ENCODE measurements at places on chromosomes 7 and 10.

GRCh38 chr7:87140271-87140748, 11.9 kb upstream of the DMTF1 start:
- no peak for DNase-seq

DNA sequence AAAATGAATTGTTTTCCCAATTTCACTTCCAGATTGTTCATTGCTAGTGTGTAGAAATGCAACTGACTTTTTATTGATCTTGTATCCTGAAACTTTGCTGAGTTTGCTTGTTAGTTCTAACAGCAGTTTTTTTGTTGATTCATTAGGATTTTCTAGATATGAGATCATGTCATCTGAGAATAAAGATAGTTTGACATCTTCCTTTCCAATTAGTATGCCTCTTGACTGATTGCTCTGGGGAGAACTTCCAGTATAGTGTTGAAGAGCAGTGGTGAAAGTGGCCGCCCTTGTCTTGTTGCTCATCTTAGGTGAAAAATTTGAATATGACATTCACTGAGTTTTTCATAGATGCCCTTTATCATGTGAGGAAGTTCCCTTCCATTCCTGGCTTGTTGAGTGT, 11.9 kb upstream of the SUN1 start:
- DNase-seq: no peak

DNA sequence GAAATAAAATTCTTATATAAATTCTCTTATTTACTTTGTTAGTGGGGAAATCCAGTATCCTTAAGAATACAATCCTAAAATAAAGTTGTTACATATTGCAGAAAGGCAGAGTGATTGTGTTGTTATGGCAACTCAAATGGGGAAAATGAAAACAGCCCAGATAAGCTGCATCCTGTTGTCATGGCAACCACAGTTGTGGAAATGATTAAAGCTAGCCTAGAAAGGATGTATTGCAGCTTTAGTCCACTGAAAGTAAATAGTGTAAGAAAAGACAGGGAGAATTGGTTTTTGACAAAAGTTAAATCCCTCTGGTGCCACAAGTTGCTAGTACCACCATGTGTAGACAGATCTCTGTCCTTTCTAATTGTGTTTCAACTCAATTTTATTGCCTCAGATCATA, 43.2 kb downstream of the BTRC start:
- no peak for DNase-seq

DNA sequence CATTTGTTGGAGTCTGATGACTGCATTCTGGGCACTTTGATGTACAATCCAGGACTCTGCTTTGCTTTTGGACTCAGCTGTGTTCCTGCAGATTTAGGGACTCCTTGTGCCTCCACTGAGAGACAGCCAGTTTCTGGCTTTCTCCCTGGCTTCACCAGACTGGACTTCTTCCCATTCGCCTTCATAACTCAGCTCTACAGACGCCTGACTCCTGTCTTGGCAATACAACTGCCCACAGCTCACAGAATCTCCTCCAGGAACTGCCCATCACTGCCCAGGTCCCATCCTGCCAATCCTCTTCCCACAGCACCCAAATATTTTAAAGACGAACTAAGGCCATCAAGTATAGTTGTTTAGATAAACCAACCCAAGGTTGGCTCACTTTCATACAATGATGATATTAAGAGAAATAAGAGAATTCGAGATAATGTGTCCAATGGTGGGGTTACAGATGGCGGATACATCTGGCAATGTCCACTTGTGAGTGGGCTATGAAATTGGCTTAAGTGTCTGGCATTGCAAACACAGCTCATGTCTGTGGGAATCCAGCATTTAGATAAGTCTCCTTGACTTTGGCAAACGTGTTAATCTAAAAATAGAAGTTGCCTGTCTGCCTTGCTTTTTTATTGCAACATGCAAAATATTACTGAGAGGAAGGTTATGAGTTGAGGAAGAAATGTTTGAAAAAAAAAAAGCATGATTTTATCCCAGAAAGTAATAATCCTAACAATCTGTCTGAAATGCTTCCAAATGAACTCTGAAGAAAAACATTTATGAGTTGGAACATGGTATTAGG, 95.1 kb downstream of the ITGA8 start:
- no peak for DNase-seq

GRCh38 chr10:101559596-101560297, 28.3 kb downstream of the POLL start:
- DNase-seq: no peak

- DNase-seq: no peak
These were observed 91.2 kb downstream of the ZNF22 start for GRCh38 chr10:45091968-45092367.

GRCh38 chr7:123761729-123762128, 12.9 kb upstream of the WASL start:
- no peak for DNase-seq

DNA sequence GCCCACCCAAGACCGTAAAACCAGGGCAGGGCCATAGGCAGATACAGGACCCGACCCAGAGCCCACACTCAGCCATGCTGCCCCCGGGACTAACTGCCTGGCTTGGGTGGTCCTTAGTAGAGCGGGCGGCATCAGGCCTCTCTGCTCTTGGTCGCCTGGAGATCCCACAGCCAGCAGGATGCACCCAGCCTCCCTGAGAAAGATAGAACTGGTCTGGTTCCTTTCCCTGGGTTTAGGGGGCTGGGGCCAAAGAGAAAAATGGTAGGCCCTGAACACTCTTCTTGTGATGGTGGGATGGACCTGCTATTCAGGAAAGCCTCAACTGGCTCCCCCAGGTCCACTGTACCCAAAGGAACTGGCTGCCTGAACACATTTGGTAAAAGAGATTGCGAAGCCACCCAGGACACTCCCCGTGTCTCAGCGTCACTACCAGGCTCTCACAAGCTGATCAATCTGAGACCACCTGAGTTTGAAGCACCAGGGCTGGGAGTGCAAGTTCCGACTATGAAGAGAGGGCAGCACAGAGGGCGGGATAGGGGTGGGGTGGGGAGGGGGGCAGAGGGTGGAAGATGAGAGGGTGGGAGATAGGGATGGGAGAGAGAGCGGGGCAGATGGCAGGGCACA, 591.5 kb downstream of the DNAJB6 start:
- DNase-seq: no peak

DNA sequence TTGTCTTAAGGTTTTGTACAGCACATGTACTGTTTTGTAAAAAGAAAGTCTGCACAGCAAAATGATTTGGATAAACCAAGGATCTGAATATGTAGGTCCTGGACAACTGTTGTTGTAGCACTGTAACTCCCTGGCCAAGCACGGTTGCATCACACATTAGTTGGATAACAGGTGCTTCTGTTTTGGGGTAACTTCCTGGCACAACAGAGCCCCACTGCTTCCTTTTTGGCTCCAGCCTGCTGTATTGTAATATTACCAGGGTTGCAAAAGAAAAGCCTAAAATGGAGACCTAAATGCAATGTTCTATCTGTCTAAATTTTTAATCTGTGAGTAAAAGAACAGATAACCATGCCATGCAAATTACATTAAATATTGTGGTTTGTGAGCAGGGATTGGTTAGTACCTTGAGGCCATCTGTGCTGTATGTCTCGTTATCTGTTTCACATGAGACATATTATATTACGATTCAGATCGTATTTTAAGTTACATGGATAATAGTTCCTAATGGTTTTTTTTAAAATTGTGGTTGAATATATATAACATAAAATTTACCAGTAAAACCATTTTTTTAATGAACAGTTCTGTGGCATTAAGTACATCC, 27.5 kb upstream of the WAC start:
- DNase-seq: no peak

DNA sequence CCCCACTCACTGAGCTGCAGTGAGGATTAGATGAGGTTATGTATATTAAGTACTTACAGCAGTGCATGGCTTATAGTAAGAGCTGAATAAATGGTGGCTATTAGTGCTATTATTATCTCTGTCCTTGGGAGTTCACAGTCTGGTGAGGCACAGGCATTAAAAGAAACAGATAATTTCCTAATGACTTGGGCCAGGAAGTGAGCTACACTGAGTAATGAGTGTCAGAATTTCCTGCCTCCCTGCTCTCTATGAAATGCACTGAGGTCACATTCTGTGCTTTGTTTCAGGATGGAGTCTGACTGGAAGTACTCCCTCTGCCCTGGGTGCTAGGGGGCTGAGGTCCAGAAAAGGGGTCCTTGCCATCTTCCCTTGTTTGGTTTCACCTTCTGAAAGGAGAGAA, 48.7 kb upstream of the LOXL4 start:
- no peak for DNase-seq

GRCh38 chr7:73718905-73719805, at the start of gene STX1A:
TSS of gene STX1A (minus strand) at chr7:73719669. CDS start at chr7:73719631, 38 bp downstream.
- DNase-seq: no peak

DNA sequence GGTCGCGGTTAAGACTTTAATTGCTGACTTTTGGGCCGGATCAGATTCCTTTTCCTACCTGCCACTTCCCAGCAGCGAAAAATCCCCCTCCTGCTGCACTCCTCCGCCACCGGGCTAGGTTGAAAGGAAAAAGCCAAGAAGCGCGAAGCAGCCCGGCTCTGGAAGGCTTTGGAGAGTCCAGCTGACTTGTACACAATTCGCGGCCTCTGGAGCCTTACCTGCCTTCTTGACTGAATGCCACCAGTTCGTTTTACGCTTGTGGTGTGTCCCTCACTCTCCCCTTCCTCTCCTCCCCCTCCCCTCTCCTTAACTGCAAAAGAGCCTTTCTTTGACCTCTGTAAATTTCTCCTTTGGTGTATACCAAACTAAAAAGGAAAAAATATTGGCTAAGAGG, 2.7 kb upstream of the FEZF1 start:
- DNase-seq: no peak

- no peak for DNase-seq
These were observed 18.7 kb upstream of the ARID5B start for GRCh38 chr10:61882621-61883370.

- no peak for DNase-seq
These were observed 88.5 kb downstream of the COL13A1 start for GRCh38 chr10:69890065-69890847.

GRCh38 chr7:29014725-29015124, 56.6 kb upstream of the TRIL start:
- no peak for DNase-seq

GRCh38 chr7:32892521-32893206, 1.1 kb upstream of the KBTBD2 start:
- DNase-seq: peak; percentile 35
